Muscle of arm (tissue), 14 donors: ENCODE measurements at places on chromosomes 3 and 15.

DNA sequence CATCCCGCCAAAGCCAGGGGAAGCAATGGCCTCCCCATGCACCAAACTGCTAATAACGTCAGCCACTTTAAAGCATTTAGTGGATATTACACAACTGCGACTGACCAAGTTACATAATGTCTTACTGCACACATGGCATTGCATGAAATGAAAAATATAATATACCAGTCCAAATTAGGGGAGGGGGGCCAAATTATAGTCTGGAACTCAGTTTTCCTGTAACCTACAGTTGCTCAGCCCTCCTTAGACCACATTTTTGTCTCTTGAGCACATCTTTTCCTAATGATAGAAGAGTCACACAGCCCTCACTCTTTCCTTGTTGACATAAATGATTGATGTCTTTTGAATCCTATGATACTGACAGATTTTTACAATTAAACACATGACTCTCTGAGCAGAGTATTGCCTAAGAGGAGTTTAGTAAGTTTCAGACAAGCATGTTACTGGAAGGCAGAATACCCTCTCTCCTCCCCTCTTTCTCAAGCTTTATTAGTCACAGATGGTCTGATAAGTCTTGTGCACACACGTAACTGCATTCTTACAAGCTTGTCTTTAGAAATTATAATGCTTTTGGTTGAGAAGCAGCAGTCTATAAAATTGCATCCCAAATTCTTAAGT lies 1.1 kb upstream of the PLD1 start:
- no peak for DNase-seq

GRCh38 chr3:69499899-69500421 lies 114.1 kb upstream of the FRMD4B start:
- DNase-seq, result no peak

- DNase-seq, result no peak
Observed at GRCh38 chr3:4546346-4547178, 53.4 kb downstream of the ITPR1 start.

GRCh38 chr15:60830479-60830878 lies 351.5 kb upstream of the ICE2 start:
- peak; percentile 15 for DNase-seq

DNA sequence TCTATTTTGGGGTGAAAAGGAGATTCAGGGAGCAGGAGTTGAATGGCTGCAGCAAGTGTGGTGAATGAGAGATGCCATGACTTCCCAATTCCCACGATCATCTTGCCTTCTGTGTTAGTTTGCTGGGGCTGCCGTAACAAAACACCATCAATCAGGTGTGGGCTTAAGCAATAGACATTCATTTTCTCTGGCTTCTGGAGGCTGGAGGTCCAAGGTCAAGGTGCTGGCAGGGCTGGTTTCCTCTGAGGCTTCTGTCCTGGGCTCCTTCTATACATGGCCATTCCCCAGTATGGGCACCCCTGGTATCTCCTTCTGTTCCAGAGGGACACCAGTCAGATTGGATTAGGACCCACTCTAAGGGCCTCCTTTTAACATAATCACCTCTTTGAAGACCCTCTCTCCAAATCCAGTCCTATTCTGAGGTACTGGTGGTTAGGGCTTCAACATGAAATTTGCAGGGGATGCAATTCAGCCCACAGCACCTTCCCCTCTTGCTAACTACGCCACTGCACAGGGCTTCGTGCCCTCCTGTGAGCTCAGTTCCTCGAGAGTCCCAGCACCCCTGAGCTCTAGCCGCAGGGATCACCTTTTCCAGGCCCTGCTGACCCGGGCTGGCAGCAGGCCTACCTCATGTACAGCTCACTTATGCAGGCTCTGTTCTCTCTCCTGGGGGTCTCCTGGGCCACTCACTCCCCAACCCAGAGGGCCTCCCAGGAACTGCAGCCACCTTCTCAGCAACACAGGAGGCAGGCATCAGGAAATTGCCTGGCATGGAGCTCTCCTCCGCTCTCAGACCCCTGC lies 37.3 kb upstream of the SLC6A11 start:
- DNase-seq, result no peak

- DNase-seq, result no peak
Observed at GRCh38 chr3:189139611-189139940, 32.2 kb upstream of the TPRG1 start.

DNA sequence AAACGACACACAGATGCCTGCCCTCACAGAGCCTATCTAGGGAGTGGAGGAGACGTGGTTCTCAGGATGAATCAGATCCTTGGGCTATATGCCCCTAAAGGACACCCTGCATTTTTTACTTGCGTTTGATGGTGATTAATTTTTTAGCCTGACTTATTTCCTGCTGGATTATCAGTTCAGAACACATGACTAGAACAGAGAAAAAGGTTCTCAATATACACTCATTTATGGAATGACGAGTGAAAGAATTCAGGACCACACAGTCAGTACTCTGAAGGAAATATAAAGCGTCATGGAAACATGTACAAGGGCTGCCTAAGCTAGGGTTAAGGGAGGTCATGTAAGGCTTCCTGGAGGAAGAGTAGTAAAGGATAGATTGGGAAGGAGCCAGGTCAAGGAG lies 121.8 kb downstream of the SSR3 start:
- DNase-seq, result no peak

DNA sequence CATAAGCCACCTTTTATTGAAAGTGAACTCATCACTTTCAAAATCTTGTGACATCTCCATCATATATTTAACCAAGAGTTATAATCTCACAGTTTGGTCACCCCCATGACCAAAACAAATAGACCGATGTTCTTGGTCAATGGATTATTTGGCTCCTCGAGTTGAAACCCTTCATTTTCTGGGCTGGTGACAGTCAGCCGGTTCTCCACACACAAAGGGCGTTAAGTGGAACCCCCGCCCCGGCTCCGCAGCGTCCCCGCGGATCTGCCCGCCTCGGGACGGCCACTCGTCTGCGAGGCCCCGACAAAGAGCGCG lies 772 bp downstream of the TSPAN3 start:
- DNase-seq, result peak; percentile 65

DNA sequence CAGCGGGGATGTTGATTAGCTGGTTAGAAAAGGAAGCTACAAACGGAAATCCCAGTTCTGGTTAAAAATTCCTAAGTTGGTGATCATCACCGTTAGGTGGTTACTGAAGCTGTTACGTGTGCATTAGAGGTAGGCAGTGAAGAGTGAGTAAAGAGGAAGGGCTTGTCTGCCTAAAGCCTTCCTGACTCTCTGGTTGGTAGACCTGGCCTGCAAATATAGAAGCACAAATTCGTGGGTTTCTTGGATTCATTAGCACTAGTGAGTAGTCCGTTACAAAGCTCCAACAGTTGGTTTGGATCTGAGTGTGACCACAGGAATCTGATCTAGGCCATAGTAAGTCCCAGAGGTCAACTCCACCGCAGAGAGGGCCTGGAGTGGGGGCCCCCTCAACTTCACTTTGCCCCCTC lies 174.0 kb upstream of the TP63 start:
- no peak for DNase-seq

GRCh38 chr3:55166576-55167555 lies 239.0 kb upstream of the LRTM1 start:
- no peak for DNase-seq

- DNase-seq, result no peak
Observed at GRCh38 chr15:83164771-83165404, 42.7 kb downstream of the HDGFL3 start.

- no peak for DNase-seq
Observed at GRCh38 chr3:144351773-144352365, 380.2 kb downstream of the DIPK2A start.

- DNase-seq, result peak; percentile 9
Observed at GRCh38 chr15:79160211-79160610, 69.6 kb upstream of the RASGRF1 start.

DNA sequence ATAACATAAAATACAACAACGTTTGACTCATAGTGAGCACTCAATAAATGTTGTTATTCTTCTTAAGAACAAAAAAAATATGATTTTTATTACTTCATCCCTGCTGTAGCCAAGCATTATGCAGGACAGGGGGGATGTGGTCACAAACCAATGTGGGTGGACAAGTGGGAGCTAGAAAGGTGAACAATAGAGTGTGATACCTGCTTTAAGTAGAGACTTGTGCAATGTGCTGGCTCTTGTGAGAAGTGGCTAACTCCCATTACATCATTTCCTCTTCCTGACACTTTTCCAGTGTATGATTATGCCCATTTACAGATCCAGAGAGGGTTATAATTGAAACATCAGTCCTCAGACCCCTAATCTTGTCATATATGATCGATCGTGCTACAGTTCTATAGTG lies 193.6 kb downstream of the UBE2E2 start:
- DNase-seq, result no peak

DNA sequence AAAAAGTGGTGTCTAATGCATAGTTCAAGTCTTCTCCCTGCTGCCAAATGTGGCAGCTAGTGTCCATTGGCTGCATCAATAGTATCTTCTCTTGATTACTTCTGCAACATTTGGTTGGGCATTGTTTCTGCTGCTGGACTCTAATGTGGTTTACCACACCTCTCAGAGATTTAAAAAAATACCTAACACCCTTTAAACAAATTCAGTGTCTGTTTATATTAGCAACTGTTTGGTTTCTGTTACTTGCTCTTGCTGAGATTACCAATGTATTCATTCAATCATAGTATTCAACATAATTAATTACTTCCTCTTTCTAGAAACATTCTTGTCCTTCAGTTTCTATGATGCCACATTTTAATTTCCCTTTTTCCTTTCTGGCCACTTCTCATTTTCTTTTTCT lies 20.3 kb upstream of the NECTIN3 start:
- no peak for DNase-seq

DNA sequence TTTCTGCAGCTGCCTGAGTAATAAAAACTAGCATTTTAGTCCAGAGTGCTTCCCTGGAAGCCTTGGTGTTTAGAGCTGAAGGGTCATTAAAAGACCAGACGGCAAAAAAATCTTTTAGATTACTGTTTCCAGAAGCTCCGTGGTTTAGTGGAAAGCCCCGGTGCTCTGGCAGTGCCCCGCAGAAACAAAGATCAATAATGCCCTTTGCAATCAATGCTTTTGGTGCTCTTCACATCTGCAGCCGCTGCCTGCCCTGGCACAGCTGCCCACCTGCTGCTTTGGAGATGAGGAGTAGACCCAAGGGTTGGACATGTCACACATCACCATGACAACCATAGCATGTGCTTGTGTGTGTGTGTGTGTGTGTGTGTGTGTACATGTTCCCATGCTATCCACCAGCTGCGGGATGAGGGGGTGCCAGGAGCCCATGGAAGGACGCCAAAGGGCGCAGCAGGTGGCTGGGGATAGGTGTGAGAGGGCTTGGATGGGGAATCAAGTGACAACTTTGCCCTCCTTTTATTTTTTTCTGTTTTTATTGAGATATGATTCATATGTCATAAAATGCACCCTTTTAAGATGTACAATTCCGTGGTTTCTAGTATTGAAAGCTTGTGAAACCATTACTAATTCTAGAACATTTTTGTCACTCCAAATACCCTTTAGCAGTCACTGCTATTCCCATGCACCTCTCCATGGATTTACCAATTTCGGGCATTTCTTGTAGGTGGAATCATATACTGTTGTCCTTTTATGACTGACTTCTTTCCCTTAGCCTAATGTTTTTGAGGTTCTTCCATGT lies 75.7 kb upstream of the KLHL25 start:
- no peak for DNase-seq

DNA sequence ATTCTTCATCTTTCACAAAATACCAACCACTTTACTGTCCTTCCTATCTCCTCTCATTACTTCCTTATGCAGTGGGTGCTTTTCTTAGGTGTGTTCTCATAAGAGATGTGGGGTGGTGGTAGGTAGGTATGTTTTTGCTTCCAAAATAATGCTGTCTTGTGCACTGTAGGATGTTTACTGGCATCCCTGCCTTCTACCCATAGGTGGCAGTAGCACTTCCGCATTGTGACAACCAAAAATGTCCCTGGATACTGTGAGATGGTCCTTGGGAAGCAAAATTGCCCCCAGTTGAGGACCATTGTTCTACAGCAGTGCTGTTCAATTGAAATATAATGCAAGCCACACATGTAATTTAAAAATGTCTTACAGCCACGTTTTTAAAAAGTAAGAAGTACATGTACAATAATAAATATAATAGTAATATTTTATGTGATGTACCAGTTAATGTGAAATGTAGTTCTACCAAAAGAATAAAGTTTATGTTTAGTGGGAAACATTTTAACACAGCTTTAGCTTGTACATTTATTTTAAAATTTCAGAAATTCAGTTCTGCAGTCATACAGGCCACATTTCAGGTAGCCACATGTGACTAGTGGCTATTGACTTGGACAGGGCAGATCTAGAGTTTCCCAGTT lies 75.2 kb downstream of the NEO1 start:
- DNase-seq, result no peak

- no peak for DNase-seq
Observed at GRCh38 chr15:60646595-60646994, 167.7 kb upstream of the ICE2 start.

DNA sequence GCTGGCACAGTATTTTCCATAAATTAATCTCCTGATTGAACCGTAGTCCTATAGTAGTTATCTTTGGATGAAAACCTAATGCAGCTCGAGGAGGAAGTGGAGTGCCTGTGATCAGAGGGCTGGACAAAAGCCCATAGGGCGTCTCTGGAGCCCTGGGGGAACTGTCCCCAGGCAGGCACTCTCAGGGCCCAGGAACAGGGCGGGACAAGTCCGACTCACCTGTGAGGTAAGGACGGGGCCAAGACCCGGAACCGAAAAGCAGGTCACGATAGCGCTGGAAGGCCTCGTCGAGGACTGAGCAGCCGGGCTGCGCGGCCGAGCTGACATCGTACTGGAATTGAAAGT lies 341 bp downstream of the HEXA start:
- no peak for DNase-seq

DNA sequence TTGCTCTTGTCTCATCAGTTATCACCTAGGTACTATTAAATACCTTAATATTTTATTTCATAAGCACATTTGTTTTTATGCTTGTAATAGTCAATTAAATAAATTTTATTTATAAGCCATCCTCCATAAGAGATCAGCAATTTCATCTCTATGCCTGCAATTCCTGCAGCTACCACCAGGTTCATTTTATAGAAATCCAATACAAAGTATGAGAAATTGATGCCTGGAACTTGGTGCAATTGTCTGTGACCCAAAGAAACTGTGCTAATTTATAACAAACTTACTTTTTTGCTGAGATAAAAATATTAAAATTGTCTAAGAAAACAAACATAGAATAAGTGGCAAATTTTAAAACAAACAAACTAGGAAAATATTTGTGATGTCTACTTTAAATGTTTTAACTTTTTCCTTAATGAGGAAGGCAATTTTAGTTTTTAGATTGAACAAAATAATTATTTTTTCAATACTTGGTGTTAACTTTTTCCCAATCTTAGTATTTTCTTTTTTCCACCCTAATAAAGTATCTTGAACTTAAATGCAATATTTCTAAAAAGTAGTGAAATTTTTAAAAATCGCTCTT lies 1026.6 kb downstream of the ROBO1 start:
- no peak for DNase-seq
